ENCODE measurements at places on chromosomes 6 and 20.
A peak's percentile ranks its signal among the peaks of the same experiment; 100 is the strongest.

GRCh38 chr6:132142768-132143167 lies 191.6 kb upstream of the CCN2 start:
- DNase-seq: no peak

GRCh38 chr20:59149678-59150504 lies 13.7 kb upstream of the ZNF831 start:
- no peak for DNase-seq

DNA sequence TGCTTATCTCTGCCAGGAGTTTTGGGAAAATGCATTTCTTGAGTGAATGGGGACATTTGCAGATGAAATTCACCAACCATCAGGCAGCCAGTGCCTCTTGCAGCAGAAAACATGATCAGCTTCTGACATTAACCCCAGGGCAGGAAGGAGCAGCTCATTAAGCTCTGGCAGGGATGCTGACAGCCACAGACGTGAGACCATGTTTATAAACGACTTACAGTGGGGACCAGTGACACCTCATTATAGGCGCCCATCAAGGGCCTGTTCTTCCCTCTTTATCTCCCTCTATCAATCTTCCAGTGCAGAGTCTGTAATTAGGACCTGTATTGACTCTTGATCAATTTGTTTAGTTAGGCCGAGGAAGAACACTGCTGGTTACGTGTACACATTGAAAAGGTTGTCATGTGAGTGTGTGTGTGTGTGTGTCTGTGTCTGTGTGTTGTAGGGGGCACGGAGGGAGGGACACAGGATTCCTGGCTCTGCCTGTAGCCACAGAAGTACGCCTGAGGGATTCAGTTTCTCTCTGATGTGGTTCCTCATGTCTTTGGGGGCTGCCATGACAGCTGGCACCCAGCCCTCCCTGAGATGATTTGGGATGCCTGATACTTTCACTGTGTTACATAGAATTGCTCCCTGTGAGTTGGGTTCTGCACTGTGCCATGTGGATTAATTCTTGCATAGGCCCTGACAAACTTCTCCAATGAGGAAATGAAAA lies 428.4 kb upstream of the CHD6 start:
- DNase-seq: no peak

DNA sequence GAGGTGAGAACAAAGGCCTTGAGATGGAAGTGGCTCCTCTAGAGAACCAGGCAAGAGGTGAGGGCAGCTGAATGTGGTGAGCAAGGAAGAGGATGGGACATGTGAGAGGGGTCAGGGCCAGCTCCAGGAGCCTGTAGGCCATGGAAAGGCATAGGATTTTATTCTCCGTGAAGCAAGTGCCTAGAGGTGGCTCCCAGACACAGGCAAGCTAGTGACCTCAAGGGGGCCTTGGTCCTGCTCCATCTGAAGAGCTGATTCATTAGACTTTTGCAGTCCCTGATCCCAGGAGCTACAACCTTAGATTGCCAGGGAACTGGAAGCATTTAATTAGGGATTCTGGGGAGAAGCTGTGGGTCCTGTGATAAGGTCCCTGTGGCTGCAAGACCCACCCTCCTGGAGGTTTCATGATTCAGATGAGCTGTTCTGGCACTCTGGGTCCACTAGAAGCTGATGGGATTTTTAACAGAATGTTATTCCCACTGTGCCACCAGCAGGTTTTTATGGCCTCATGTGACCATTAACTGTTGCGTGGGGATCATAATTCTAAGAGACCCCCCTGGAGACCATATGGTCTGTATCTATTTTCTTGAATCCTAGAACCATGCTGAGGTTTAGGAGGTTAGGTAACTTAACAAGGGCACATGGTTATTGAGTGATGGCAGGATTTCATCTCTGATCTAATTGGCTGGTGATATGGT lies 90.5 kb downstream of the ELOVL5 start:
- no peak for DNase-seq

DNA sequence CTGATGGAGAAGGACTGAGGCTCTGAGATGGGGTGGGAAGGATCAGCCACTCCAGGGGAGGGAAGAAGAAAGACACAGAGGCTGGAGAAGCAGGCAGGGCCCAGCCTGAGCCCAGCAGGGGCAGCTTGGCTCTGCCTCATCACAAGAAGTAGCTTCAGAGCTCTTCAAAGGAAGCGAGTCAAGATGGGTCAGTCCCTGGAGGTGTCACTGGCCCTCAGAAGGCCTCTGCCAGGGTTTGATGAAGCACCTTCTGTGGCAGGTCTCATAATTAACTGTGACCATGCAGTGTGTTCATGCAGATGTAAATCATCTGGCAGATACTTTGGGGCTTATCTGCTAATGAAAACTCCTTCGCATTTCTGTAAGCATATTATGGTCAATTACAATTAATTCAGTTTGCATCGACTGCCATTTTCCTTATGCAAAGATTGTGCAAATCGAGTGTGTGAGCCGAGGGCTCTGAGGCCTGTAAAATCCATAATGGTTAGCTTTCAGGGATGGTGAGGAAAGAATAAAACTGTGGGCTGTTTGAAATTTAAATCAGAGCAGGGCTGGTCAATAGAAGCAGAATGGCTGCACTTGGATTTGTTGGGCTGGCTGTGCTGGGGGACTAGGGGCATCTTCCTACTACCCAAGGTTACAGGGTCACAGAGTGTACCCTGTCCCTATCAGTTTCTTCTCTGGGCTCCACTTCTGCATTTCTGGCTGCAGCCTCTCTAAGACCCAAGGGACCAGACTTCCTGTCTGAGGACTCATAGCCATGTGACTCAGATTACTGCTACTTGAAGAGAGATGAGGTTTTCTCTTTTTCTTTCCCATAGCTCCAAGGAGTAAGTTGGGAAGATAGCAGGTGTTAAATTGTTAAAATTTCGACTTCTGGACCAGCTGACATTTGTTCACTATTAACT lies 376.6 kb downstream of the DHX35 start:
- no peak for DNase-seq

- no peak for DNase-seq
Measured at GRCh38 chr20:59640267-59640666, 35.9 kb downstream of the PHACTR3 start.

DNA sequence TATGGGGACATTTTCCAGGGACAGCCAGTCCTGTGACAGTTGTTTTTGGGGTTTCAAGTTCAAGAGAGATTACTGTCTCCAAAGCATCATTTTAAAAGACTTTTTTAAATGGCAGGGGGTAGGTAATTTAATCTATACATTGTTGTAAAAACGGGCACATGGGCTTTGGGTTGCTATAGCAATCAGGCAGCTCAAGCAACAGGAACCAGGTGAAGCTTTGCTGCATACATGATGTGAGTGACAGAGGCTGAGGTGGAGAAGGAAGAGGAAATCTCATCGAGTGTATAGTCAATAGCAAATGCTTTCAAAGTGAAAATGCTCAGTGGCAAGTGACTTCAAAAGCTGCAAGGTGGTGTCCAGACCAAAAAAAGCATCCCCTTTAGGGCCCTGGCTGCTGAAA lies 277.4 kb upstream of the JAG1 start:
- no peak for DNase-seq

GRCh38 chr6:157066781-157067491 lies 256.4 kb downstream of the TMEM242 start:
- DNase-seq: no peak

GRCh38 chr6:114989279-114989964 lies 646.6 kb upstream of the HS3ST5 start:
- DNase-seq: no peak

- DNase-seq: no peak
Measured at GRCh38 chr6:147195510-147195909, 8.7 kb upstream of the STXBP5 start.

GRCh38 chr20:53707371-53708055 lies 113.9 kb upstream of the ZNF217 start:
- DNase-seq: peak; percentile 31

- DNase-seq: no peak
Measured at GRCh38 chr6:111113336-111114086, 26.2 kb downstream of the SLC16A10 start.

- DNase-seq: no peak
Measured at GRCh38 chr20:58788896-58789544, 61.7 kb downstream of the GNAS-AS1 start.

DNA sequence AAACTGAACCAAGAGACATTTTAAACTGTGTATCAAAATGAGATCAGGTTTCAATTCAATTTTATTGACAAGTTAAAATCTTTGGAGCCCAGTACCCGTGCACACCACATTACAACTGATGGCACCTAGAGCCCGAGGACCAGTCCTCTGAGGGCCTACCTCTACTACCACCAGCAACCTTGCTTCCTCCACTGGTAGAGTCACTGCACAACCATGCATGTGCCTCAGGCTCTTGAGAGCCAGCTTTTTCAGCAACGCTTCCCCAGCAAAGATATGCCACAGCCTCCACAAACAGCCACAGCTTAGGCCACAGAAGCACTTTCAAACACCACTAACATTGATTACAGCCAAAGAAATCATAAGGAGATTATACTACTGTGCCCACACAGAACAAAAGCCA lies 328.6 kb upstream of the RNF217 start:
- no peak for DNase-seq

- no peak for DNase-seq
Measured at GRCh38 chr6:73513496-73513854, 7.4 kb downstream of the EEF1A1 start.

GRCh38 chr20:36812594-36813463 lies 39.3 kb upstream of the DSN1 start:
- DNase-seq: peak; percentile 62

- peak; percentile 97 for DNase-seq
Measured at GRCh38 chr6:33428224-33428965, 8.5 kb downstream of the SYNGAP1 start.
